Left ventricle myocardium superior (tissue), 1 donor: ENCODE measurements at places on chromosomes 3 and 15. TPM values are rescaled to one million over a fixed set of nuclear protein-coding genes. Genes with fewer than 3 reads are reported as not detected.
A peak's percentile ranks its signal among the peaks of the same experiment; 100 is the strongest.

GRCh38 chr3:100340527-100340926, 6.0 kb downstream of the NIT2 start:
- DNase-seq, result no peak

DNA sequence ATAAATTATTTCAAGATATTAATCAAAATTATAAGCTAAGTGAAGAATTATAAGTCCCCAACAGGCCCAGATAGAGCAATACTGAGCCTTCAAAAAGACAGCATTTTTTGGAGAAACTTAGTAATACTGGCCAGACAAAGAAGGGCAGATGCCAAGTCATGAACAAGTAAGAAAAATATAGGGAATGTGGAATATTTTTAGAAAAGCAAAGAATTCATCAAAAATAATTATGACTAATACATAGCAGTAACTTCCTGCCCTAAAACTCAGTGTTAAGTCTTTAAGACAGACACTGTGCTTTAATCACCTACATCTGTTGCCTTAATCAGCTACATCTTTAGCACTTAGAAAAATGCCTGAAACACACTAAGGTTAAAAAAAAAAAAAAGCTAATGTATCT, 31.2 kb downstream of the DPH6 start:
- DNase-seq, result no peak

- DNase-seq, result no peak
Measured at GRCh38 chr3:124174910-124175874, 183.3 kb upstream of the ROPN1 start.

DNA sequence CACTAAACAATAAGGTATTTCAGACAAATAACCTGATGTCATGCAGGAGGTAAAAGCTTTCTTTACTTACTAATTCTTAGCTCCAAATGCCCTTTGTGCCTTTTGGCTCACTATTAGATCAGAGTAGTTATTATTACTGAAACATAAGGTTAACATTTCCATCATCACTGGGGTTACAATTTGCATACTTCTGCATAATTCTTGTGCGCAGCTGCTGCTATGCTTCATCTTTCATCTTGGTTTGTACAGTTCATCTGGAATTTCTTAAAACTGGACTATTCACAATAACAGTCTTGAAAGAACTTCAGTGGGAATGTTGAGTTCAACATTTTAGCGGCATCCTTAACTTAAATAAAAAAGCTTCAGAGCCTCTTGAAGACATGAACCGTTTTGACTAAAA, 383.2 kb upstream of the ADAMTS9 start:
- DNase-seq, result no peak

DNA sequence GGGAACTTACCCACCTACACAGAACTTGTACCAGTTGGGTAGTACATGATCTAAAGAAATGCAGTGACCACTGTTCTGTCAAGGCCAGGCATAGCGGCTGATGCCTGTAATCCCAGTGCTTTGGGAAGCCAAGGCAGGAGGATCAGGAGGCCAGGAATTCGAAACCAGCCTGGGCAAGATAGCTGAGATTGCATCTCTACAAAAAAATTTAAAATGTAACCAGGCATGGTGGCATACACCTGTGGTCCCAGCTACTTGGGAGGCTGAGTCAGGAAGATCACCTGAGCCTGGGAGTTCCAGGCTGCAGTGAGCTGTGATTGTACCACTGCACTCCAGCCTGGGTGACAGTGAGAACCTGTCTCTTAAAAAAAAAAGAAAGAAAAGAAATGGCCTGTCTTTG, 321.0 kb downstream of the FEZF2 start:
- no peak for DNase-seq

- DNase-seq, result peak; percentile 61
Measured at GRCh38 chr3:73520931-73521461, 103.7 kb downstream of the PDZRN3 start.

GRCh38 chr15:61018953-61019352, 210.1 kb downstream of the RORA start:
- DNase-seq, result no peak

- DNase-seq, result no peak
Measured at GRCh38 chr3:79161941-79162340, 605.9 kb downstream of the ROBO1 start.

- no peak for DNase-seq
Measured at GRCh38 chr15:43144512-43144911, 11.1 kb downstream of the TMEM62 start.

DNA sequence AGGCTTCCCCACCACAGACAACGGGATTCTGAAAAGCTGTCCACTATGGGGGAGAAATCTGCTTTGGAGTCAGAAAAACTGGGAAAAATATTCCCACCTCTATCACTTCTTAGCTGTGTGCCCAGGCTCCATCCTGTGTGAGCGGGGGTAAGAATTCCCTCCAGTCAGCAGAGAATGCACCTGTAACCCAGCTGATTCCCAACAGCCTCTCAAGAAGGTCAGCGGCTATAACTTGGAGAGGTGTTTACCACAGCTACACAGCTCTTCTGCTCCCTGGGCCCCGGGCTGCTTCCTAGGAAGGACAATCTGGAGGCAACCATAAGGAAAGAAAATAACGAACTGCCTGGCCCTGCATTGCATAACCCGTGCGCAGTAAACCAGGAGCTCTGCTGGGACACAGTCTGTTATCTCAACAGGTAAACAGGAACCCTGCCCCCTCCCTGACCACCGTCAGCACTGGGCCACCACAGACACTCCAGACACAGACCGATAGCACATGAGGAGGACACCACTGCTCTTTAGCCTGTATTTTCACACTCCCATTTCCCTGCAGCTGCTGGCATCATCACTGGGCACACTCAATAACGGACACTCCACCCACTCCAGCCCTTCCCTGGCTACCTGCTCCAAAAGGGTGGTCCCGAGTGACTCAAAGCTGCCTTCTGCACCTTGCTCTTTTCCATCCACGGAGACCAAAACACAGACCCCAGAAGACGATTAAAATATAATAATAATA, 2.1 kb downstream of the RAB43 start:
- no peak for DNase-seq

DNA sequence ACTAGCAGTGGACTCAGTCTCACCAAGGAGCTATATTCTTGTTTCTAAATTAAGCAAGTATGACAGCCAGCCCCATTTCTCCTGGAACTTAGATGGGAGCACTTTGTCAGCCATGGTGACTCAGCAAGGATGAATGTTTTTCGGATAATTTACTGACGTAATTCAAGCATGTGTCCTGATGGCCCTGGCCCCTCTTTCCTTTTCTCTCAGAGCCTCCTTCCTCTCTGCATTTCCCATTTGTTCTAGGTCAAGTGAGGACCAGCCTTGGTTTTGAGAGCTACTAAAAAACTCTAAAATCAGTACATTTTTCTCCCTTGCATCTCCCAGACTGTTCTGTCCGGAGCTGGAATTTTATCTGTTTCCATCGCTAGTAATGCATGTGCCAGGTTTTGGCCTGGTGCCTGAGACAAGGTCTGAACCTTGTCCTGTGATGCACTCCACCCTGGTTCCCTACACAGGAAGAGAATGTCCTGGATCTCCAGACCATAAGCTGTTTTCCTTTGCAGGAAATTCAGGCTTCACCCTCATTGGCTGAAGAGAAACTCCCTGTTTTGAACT, 256.6 kb upstream of the ROPN1 start:
- peak; percentile 56 for DNase-seq

GRCh38 chr15:51243774-51244173, 94.6 kb downstream of the CYP19A1 start:
- no peak for DNase-seq

- no peak for DNase-seq
Measured at GRCh38 chr15:89116404-89116803, 28.1 kb downstream of the ABHD2 start.

GRCh38 chr15:39404767-39405181, 176.1 kb upstream of the THBS1 start:
- DNase-seq, result no peak

DNA sequence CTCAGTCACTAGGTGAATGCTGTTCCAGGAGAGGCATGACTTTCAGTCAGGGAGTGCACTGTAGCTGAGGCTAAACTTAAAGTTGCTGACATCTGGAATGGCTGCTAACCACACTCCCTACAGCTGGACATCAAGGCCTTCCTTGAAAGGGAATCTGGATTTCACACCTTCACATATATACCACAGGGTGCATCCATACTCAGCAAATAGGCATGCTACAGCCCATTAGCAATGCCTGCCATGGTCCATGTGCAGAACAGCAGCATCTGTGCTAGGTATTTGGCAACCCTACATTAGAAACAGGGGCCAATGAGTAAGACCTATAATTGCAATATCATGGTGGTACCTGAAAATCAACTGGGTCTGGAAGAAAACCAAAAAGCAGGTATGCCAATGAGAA, 74.8 kb downstream of the SNTN start:
- DNase-seq, result no peak

- DNase-seq, result no peak
Measured at GRCh38 chr3:156216852-156217251, 96.5 kb downstream of the KCNAB1 start.

GRCh38 chr3:15610082-15610759, 8.7 kb downstream of the BTD start:
- DNase-seq, result no peak

GRCh38 chr3:96236522-96236921, 577.9 kb upstream of the EPHA6 start:
- no peak for DNase-seq

DNA sequence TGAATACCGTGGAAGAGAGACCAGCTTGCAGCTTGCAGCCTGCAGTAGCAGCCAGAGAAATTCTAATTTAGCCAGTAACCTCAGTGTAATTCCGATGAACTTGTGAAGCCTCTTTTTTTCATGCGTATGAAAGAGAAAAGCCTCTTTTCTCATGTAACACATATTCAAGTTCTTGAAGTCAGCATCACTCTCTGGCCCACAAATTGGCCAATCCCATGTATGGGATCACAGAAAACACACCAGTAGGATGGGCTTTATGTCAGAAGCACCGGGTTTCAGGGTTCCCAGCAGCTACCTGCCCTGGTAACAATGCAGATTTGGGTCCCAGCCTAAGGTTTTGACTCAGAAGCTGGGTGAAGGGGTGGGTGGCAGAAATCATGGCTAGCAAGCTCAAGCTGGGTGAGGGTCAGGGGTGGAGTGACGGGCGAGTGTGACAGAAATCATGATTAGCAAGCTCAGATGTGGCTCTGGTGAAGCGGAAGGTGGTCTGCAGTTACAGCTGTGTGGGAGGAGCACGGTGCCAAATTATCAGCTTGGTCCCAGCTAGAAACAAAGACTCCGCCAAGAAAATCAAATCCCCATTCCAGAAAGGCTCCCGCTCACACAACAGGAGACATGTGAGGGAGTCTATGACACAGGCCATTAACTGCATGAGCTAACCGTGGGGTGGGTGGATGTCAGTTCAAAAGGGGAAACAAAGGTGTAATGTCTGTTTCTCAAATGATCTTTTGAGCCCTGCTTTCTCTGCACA, 86.6 kb downstream of the SNRK start:
- DNase-seq, result no peak

DNA sequence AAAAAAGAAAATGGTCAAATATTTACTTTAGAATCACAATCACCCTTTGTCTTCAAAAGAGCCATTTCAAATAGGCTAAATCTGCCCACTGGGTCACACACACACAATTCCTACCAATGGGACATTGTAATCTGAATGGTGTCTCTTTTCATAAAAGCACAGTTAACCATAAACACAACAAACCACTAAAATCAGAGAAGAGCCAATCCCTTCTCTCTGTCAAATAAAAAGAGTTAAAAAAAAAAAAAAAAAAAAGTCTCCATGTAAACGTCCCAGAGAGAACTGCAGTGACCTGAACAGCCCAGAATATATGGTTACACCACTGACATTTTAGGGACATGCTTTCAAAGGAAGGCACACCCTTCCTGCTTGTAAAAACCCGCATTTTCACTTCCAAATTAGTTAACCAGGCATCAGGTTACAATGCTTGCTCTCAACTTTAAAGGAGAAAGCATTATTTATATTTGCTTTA, 63.7 kb downstream of the PRICKLE2 start:
- no peak for DNase-seq

- DNase-seq, result no peak
Measured at GRCh38 chr3:97105989-97106651, 291.7 kb downstream of the EPHA6 start.

DNA sequence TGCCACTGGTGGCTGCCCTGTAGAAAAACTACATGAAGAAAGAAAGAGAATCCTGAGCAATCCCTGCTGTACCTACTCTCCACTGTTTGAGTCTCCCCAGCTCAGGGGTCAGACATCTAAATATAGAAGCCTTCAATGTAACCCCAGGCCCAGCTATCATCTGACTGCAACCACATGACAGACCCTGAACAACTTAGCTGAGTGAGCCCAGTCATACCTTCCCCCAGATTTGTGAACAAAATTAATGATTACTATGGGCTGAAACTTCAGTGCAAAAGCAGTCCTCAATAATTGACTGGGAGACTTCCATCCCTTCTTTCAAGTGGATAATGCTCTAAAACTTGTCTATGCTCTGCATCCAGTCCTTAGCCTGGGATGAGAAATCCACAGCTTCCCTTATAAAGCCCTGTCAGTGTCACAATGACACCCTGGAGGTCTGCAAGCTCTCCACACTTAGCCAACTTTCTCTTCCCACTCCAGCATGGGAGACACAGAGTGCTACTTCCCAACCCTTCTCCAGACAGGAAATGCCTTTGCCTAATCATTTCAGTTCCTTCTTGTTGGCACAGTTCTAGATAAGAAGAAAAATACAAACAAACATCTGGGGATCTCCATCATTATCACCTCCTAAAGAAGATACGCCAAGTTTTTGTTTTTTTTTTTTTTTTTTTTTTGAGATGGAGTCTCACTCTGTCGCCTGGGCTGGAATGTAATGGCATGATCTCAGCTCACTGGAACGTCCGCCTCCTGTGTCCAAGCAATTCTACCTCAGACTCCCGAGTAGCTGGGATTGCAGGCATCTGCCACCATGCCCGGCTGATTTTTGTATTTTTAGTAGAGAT, 198.5 kb upstream of the GADL1 start:
- peak; percentile 23 for DNase-seq

- no peak for DNase-seq
Measured at GRCh38 chr15:52670087-52670486, 9.1 kb downstream of the ATOSA start.

CLDN16 gene
- not detected for total RNA-seq

ACOX2 gene
- 41.4 TPM for total RNA-seq

CAV3 gene
- total RNA-seq, result 28.2 TPM

RASA2 gene
- 5.1 TPM for total RNA-seq

XRN1 gene
- 20.3 TPM for total RNA-seq

HOMER2 gene
- total RNA-seq, result 59.4 TPM

FANCD2OS gene
- total RNA-seq, result not detected

RBM5 gene
- 73.8 TPM for total RNA-seq

OSTN gene
- total RNA-seq, result not detected

CDHR4 gene
- total RNA-seq, result not detected

MELTF gene
- total RNA-seq, result 3.6 TPM
